ENCODE measurements at places on chromosomes 13 and 19.

GRCh38 chr19:13906521-13906904 lies 512 bp downstream of the CC2D1A start:
- DNase-seq, result peak; percentile 31

GRCh38 chr13:79673310-79673992 lies 192.5 kb downstream of the NDFIP2 start:
- DNase-seq, result no peak

DNA sequence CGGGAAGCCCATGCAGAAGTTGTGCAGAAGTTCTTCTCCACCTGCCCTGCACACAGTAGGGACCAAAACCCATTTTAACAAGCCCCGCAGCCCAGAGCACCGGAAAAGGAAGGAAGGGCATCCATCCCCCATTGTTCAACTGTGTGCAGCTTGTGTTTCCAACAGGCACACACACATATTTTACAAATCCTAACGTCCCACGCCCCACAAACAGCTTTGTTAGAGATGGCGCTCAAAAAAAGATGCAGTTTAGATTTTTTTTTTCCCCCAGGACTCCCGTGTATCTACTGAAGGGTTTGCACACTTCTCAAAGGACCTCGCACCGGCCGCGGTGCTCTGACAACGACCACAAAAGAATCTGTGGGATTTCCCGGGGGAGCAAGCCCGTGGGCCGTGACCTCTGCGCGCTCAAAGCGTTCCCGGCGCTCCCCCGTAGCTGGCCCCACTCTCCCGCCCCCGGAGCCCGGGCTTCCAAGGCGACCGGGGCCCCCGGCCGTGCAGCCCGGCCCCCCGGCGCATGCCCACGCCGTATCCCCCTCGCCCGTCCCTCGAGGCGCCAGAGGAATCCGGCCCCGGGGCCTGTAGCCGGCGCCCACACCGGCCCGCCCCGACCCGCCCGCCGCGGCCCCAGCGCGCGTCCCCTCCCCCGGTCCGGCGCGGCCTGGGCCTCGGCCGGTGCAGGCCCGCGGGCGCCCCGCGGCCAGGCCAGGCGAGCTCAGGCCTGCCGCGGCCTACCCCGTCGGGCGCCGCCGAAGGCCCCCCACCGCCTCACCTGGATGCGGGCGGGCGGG lies 523 bp downstream of the ELAVL1 start:
- peak; percentile 78 for DNase-seq

GRCh38 chr13:50842251-50842989 lies 1.1 kb downstream of the DLEU7 start:
- no peak for DNase-seq

- DNase-seq, result no peak
Measured at GRCh38 chr19:31946491-31946890, 398.9 kb upstream of the ZNF507 start.

- no peak for DNase-seq
Measured at GRCh38 chr19:38527466-38528136, 90.2 kb downstream of the MAP4K1 start.

GRCh38 chr13:30334663-30335386 lies 27.5 kb upstream of the KATNAL1 start:
- DNase-seq, result peak; percentile 25

DNA sequence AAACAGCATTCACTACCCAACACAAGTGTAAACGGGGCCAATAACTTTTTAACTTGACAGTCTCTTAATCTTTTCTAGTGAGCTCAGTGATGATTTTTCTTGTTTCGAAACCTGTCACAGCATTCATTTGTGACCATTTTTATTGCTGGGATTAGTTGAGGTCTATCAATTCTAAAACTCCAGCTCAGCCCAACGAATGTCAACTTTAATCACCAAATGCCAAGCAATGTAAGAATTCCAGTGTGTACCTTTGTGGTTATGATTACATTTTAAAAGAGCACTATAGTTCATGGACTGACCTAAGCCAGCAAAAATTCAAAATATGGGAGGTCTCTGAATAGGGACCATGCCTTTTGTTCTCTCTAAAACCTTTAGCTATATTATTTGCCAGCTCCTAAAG lies 694.3 kb upstream of the SGCG start:
- DNase-seq, result no peak

- DNase-seq, result no peak
Measured at GRCh38 chr13:48790199-48790598, 136.5 kb downstream of the CYSLTR2 start.

GRCh38 chr13:113843864-113844556 lies 19.9 kb downstream of the GAS6 start:
- no peak for DNase-seq

- no peak for DNase-seq
Measured at GRCh38 chr19:17353386-17353785, 16.0 kb downstream of the GTPBP3 start.

- no peak for DNase-seq
Measured at GRCh38 chr19:16113727-16114126, 2.0 kb downstream of the RAB8A start.

- DNase-seq, result no peak
Measured at GRCh38 chr19:43152214-43152613, 34.1 kb downstream of the PSG5 start.

- peak; percentile 85 for DNase-seq
Measured at GRCh38 chr13:29594303-29594709, 1.2 kb downstream of the SLC7A1 start.

GRCh38 chr19:19203012-19203856 lies at the start of gene NR2C2AP:
TSS of gene NR2C2AP (minus strand) at chr19:19203414. CDS start at chr19:19203060, 354 bp downstream.
- peak; percentile 95 for DNase-seq

DNA sequence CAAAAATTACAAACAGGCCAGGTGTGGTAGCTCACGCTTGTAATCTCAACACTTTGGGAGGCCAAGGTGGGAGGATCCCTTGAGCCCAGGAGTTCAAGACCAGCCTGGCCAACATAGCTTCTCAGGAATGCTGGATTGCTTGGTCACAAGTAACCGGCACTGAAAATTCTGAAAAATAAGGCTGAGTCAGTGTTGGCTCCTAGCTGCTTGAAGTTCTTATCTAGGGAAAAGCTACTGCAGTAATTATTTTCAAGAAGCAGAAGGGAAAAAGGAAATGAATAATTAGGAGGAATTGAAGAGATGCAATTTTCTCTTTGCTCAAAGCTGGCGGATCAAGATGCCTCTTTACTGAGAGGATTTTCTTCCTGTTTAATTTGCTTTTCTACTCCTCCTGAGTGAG lies 75.0 kb upstream of the GTF3A start:
- peak; percentile 28 for DNase-seq

- DNase-seq, result no peak
Measured at GRCh38 chr13:30151388-30151787, 156.0 kb downstream of the KATNAL1 start.

DNA sequence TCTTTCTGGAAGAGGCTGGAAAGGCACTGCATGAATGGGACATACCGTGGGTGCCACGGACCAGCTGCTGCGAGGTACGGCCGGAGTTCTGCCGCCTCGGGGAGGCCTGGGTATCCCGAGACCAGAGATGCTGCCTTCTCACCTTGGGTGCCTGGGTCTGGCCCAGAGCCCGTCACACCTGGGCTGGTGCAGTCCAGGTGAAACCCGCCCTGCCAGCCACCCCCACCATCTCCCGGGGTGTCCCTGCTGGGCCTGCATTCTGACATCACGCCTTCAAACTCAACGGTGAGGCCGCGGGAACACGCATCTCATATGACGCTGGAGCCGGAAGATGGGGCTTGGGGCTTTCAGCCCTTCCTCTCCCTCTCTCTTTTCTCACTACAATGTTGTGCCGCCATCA lies 98.0 kb downstream of the GADD45B start:
- DNase-seq, result no peak

DNA sequence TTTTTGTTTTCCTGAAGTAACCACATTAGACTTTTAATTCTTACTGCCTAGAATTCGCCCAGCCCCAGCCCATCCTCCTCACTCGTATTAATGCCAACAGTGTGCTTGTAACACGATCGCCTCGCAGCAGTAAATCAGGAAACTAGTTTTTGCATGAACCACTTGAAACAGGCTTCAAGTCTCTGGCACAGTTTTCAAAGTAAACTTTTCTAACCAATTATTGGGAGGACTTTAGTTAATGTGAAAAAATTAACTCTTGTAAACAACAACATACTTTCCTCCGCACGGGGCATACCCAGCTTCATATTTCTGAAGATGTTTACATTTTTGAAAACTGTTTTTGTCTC lies 39.2 kb downstream of the TNFRSF19 start:
- peak; percentile 67 for DNase-seq
